Fibroblast of the aortic adventitia (primary cell): ENCODE measurements at places on chromosomes 2 and 18. TPM values are rescaled to one million over a fixed set of nuclear protein-coding genes. Genes with fewer than 3 reads are reported as not detected.

DNAH7 gene
- 2.6 and 2.7 TPM in 2 replicates for total RNA-seq

DOK6 gene
- 2.1 and 3.2 TPM in 2 replicates for total RNA-seq

- no peak for DNase-seq
These were observed 69.3 kb upstream of the IL1R1 start for GRCh38 chr2:102073168-102073724.

DNA sequence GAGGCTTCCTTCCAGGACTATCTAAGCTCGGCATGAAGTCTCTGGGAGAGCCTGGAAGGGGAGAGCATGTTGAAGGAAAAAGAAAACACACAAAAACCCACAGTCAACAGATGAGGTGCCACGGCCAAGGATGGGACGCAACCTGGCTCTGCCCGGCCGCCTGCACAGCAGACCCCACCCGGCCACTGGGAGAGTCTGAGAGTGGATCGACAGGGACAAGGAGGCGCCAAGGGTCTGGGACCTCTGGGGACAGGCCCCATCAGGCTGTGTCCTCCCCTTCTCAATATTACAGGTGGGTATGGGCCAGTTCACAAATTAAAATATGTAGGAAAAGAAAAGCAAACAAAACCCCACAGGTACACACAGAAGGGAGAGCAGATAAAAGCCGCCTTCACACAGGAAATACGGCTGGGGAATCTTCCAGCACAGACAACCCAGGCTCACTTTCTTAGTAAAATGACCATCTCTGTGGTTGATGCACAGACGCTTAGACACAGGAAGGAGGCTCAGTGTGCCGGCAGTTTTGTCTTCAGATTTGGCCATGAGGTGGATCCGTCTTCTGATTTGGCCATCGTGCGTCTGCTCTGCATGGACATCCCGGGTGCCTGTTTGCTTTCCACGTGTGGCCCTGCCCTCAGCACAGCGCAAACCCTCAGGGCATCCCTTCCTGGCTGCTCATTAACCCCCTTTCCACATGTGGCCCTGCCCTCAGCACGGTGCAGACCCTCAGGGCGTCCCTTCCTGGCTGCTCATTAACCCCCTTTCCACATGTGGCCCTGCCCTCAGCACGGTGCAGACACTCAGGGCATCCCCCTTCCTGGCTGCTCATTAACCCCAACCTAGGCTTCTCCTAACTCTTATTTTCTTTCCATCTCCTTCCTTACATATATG lies 138.4 kb downstream of the EIPR1 start:
- DNase-seq: no peak

- DNase-seq: no peak
These were observed 1651.8 kb downstream of the DPP10 start for GRCh38 chr2:116094196-116094595.

- DNase-seq: no peak
These were observed 2.3 kb downstream of the INPP5D start for GRCh38 chr2:233062451-233062850.
